ENCODE measurements at places on chromosomes 7 and 10.

GRCh38 chr7:94957061-94957460, 49.7 kb downstream of the PPP1R9A start:
- no peak for DNase-seq

GRCh38 chr7:135459951-135460567, 49.8 kb downstream of the CNOT4 start:
- no peak for DNase-seq

GRCh38 chr10:129531195-129531968, 64.3 kb downstream of the MGMT start:
- DNase-seq: no peak

GRCh38 chr7:156892081-156892800, 742 bp downstream of the LMBR1 start:
- DNase-seq: no peak

DNA sequence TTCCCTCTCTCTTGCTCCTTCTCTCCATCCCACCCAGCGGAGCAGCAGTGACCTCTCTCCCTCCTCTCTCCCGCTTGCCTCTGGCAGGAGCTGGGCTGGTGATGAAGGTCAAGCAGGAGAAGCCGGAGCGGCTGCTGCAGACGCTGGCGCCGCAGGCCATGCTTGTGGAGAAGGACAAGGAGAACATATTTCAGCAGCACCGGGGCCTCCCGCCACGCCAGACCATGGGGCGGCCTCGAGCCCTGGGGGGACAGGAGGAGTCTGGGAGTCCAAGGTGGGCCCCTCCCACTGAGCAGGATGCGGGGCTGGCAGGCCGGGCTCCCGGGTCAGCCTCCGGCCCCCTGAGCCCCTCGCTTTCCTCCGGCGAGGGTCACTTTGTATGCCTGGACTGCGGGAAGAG, 17.3 kb downstream of the ZNF775 start:
- no peak for DNase-seq

- no peak for DNase-seq
These were observed 24.0 kb upstream of the CNPY1 start for GRCh38 chr7:155570171-155570958.

DNA sequence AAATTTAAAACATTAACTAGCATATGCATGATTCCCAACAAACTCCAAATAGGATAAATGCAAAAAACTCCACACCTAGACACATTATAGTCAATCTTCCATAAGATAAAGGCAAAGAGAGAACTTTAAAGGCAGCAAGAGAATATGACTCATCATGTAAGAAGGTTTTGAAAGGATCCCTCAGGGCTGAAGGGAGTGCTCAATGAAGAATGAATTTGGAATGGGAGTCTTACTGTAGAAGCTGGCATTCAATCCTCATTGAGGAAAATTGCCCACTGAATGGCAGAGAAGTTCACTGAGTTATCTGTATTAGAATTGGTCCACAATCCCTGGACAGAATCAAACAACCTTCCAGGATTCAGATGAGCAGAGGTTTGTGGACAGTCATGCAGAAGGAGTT, 26.1 kb upstream of the ZNF365 start:
- no peak for DNase-seq

GRCh38 chr7:151744656-151745638, 132.0 kb downstream of the PRKAG2 start:
- peak; percentile 95 for DNase-seq

- no peak for DNase-seq
These were observed 72.4 kb upstream of the SP4 start for GRCh38 chr7:21355406-21355874.

GRCh38 chr10:13587391-13587790, 626 bp downstream of the PRPF18 start:
- no peak for DNase-seq

DNA sequence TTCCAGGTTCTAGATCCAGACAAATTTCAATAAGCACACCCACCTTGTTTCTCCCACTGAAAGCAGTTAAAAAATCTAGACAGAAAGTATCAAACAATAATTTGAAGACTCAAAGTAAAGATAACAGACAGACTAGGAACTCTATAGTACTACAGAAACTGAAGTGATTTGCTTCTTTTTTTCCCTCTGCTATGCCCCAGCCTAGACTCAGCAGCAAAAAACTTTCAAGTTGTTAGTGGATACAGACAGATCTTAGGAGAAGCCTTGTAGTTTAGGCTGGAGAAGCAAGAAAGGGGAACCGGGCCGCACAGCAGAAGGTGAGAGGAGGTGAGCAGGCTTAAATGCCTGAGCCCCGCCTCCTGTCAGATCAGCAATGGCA, 65.1 kb downstream of the IGF2BP3 start:
- no peak for DNase-seq

GRCh38 chr7:39300276-39300675, 265.9 kb upstream of the YAE1 start:
- DNase-seq: no peak

DNA sequence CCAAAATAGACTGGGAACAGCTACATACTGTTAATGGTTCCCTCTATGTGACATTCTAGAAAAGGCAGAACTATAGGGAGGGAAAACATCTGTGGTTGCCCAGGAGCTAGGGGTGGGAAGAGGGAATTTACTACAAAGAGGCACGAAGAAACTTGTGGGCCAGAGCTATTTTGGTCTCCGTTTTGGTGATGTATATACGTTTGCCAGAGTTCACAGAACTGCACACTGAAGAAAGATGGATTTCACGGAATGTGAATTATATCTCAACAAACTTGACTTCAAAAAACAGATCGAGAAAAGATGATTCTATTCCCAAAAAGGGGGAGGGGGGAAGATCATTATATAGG, 386 bp upstream of the AS3MT start:
- DNase-seq: no peak

DNA sequence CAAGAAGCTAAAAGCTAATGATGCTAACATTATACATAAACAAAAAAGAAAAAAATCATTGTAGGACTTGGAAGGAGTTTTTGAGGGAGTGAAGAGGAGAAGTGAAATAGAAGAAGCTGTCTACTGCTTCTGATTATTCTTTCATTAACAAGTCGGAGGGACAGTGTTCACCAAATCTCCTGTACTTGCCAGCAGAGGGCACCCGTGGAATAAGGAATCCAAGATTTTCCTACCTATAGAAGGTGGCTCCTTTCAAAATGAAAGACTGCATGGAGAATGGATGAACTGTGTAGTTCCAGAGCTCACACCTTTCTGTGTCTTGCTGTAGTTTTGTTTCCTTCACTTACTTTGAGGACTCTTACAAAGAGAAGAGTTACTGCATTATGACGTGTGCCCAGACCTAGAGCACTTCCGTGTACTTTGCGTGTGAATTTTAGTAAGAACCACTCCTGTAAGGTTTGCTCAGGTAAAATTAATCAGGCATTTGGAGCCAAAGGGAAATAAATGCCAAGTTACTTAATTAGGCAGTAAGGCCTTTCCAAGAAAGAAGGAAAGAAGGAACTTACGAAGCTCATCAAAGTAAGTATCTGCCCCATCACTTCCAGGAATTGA, 145.1 kb downstream of the SEMA3D start:
- peak; percentile 67 for DNase-seq

- no peak for DNase-seq
These were observed 82.7 kb downstream of the SMURF1 start for GRCh38 chr7:99061001-99061776.

- DNase-seq: no peak
These were observed 25.9 kb upstream of the ANKRD2 start for GRCh38 chr10:97546456-97547270.

DNA sequence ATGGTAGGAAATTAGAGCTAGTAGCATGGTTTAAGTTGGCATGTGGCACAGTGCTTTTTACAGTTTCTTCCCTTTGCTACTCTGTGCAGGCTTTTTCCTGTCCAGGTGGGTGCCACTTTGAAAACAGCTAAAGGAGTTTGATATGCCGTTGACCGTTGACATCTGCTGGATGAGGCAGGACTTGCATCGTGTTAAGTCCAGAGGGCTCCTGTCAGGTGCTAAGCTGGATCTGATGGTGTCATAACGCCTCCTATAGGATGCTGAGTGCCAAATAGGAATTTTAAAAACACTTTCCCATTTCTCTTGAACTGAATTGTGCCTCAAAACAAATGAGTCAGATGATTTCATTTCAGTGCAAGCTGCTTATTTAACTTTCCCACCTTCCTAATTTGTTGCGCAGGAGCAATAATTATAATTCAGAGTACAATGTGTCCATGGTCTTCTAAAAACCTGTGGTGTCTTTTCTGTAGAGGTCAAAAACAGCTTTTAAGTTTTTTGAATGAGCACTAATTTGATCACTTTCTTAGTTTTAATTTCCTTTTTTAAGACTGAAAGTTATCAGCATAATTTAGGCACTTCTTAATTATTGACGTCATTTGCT, 178.3 kb downstream of the CDCA7L start:
- DNase-seq: peak; percentile 75

GRCh38 chr7:143257501-143257900, 5.7 kb upstream of the GSTK1 start:
- no peak for DNase-seq

GRCh38 chr7:42194238-42194637, 42.8 kb downstream of the GLI3 start:
- DNase-seq: no peak

DNA sequence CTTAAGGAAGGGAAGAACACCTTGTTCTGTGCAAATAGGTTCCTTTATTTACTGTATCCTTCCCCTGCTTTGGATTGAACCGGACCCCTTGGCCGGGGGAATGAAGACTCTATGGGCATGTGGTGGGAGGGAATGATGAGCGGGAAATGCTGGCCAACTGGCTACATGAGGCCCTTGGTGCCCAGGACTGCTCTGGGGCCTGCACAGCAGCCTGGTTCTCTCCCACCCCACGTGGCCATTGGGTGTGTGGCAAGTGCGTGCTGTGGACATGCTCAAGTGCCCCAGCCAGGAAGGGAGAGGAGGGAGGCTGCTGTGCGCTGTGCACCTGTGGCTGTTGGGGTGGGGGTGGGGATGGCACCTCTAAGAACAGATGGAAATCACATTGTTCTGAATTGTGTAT, 917.0 kb upstream of the GHITM start:
- DNase-seq: no peak

GRCh38 chr10:125248489-125248888, 88.1 kb upstream of the CTBP2 start:
- no peak for DNase-seq

- no peak for DNase-seq
These were observed 61.6 kb upstream of the SRPK2 start for GRCh38 chr7:105450177-105450861.

GRCh38 chr7:131657881-131658280, 101.5 kb upstream of the PODXL start:
- no peak for DNase-seq

GRCh38 chr7:46581268-46581667, 660.2 kb upstream of the IGFBP3 start:
- DNase-seq: no peak

GRCh38 chr10:4851846-4852245, 25.8 kb downstream of the AKR1E2 start:
- no peak for DNase-seq

DNA sequence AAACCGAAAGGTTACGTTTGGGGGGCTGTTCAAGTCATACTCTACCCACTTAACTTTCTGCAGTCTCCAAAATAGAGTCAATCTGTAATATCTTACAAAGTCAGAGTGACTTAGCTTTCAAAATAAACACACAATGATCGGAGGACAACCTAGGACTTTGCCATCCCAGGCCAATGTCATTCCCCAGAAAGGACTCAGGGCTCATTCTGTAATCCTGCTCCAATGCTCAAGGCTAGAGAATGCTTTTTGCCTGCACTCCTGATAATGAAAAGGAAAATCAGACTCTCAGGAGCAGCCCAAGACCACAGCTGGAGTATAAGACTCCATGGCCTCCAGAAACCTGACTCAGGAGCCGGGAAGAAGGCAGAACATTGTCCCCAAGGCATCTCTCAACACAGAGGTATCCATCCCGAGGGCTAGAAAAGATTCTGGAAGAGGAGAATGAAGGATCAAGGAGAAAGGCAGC, 28.5 kb upstream of the ASCC1 start:
- DNase-seq: no peak

GRCh38 chr10:132248455-132249225, 59.1 kb downstream of the STK32C start:
- no peak for DNase-seq

- no peak for DNase-seq
These were observed 148.5 kb downstream of the LRRN3 start for GRCh38 chr7:111239437-111239836.

DNA sequence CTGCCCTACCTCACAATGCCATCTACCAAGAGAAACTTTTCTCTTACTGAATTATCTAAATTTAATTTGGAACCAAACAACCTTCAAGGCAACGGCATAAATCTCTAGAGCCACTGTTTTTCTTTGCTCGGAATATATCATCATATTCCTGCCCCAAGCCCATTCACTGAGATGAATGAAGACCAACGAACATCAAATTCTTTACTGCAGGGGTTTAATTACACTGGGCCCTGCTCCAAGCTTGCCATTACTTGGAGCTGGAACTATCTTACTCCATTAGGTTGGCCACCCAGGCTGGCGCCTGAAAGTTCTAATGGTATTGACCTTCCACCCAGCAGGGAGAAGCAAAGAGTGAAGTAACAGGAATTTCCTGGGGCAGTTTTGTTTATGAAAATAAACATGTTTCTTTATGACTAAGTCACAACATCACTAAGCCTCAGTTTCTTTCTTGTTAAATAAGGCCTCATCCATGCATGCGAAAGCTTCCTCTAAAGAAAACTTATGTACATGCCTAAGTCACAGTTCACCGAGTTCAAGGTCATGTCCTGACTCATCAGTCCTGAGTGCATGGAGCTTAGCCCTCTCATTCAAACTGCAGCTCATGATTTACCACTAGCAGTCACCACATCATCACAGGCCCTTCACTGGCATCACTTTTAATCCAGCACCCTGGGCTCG, 42.1 kb upstream of the ANAPC16 start:
- DNase-seq: peak; percentile 92

DNA sequence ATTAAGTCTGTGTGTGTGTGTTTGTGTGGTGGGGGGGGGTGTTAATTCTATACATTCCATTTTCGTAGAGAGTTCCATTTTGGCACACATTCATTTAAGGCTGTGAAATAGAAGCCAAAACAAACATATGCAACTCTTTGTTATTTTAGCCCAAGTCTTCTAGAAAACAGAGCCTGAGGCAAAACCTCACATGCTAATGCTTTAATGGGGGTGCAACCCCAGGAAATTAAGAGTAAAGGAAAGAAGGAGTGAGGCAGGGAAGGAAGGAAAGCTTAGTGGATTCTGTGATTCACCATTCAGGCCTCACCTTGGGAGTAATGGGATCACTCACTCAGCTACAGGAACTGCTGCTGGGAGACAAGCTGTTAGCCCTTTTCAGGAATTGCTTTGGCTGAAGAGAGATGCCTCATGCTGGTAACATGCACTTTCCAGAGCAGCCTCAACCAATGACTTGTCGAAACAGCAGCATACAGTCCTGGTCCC, 73.0 kb upstream of the CTTNBP2 start:
- no peak for DNase-seq
